ENCODE measurements at places on chromosomes 4 and X.

GRCh38 chr4:153521999-153522801 is 56.0 kb downstream of the TMEM131L start:
- DNase-seq, result no peak

DNA sequence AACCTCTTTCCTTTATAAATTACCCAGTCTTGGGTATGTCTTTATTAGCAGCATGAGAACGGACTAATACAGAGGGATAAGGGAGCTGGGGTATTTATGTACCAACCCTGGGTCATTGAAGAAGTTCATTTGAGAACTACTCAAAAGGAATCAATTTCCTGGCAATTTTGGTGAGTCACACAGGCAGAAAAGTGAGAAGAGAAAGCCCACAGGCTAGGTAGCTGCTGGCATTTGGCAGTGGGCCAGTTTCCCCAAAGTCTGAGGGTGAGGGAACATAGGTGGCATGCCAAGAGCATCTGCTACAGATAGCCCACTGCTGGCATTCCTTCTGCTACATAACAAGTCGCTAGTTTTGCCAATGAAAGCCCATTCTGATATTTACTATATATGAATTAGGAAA is 411.2 kb downstream of the MID1IP1 start:
- DNase-seq, result no peak

GRCh38 chr4:103092245-103092644 is 7.4 kb downstream of the BDH2 start:
- no peak for DNase-seq

GRCh38 chr4:102593147-102593546 is 92.0 kb downstream of the NFKB1 start:
- DNase-seq, result no peak

- DNase-seq, result no peak
These were observed 165.1 kb downstream of the CFAP299 start for GRCh38 chr4:80500613-80501012.

- no peak for DNase-seq
These were observed 184.1 kb upstream of the HHIP start for GRCh38 chr4:144461906-144462305.

GRCh38 chr4:25307596-25307995 is 5.0 kb upstream of the ZCCHC4 start:
- no peak for DNase-seq

GRCh38 chr4:164408831-164409230 is 345.1 kb upstream of the SMIM31 start:
- DNase-seq, result no peak

- DNase-seq, result no peak
These were observed 431.8 kb downstream of the KCTD8 start for GRCh38 chr4:44016570-44017421.

DNA sequence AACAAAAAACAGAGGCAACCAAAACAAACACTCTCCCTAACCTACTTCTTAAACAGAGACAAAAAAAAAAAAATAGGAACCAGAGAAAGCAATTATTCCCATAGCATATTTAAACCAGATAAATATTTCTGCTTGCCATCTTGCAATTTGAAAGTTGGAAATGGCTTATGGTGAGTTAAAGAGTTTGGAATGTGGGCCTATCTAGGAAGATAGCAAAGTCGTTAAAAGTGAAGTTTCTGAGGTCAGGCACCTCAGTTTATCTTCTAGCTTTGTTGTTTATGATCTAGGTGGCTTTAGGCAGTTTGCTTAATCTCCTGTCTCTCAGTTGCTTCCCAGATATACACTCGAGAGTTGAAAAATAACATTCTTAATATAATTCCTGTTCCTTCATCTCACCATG is 284.2 kb downstream of the KCNIP4 start:
- no peak for DNase-seq

GRCh38 chr4:5256421-5256820 is 205.1 kb downstream of the STK32B start:
- no peak for DNase-seq

GRCh38 chr4:71334465-71334882 is 4.3 kb upstream of the SLC4A4 start:
- no peak for DNase-seq

DNA sequence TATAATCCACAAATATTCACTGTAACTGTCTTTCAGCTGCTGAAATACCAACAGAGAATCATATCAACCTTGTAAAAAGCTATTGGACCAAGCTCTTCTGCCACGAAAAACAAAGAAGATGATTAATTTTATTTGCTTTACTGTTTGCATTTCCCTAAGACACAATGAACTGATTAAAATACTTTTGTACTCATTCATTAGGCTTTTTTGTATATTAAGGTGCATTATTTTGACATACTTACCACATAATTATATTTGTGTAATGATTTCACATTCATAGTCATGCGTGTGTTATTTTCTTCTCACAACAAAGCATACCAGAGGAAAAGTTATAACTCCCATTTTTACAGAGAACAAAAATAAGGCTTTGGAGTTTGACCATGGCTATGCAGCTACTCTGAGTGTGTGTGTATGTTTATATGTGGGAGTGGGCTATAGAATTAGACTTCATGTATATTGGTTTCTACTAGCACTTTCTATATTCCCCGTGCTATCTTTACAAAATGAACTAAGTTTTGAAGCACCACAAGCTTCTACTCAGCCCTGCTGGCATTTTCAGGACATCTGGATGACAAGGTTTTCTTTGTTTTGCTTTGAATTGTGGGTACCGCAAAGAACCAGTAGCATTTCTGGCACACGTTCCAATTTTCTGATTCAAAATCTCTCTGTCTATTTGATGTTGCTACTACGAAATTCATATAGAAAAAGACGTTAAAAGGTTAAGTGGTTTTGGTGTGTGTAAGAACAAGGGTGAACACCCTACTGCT is 11.0 kb upstream of the FGF5 start:
- DNase-seq, result no peak

- no peak for DNase-seq
These were observed 320.4 kb downstream of the KCNIP4 start for GRCh38 chr4:21628116-21628670.

GRCh38 chr4:107278791-107279483 is 242.8 kb upstream of the DKK2 start:
- no peak for DNase-seq

GRCh38 chr4:189121336-189121735 is 819.3 kb upstream of the FRG1 start:
- no peak for DNase-seq

DNA sequence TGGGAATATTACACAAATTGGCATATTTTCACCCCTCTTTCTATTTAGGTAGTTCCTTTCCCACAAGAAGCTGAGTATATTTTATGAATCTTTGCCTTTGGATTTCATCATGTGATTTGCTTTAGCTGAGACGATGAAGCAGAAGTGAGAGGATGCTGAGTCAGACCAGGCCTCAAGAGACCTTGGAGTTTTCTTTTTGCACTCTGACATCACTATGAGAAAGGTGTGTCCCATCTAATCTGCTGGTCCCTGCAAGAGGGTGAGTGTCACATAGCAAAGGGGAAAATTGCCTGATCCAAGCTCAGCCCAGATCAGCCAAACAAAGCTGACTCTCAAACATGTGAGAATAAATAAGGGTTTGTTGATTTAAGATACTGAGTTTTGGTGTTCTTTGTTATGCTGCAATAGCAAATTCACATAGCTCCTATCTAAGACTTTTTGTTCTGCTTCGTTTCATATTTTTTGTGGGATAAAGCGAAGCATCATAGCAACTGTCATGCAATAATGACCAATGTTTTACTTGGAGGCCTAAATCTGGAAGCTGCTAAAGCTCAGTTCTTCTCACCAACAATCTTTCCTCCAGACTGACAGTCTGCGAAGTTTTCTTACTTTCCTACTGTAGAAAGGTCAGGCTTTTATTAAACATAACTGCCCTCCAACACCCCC is 176.9 kb downstream of the PDHA2 start:
- DNase-seq, result no peak

GRCh38 chr4:85187106-85187505 is 220.6 kb upstream of the WDFY3 start:
- no peak for DNase-seq

DNA sequence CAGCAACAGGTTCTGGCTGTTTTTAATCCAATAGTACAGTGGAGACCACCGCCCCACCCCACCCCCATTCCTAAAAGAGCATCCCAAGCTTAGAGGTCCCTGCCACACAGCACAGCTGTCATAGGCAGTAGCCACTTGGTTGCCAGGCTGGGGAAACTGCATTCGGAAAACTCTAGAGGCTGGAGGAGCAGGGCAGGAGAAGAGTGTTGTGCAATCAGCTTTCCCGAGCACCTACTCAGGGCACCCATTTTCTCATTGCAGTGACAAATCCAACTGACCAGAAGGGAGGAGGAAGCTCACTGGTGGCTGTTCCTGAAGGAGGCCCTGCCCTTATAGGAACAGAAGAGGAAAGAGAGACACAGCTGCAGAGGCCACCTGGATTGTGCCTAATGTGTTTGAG is 1.1 kb downstream of the CXCL1 start:
- DNase-seq, result no peak

DNA sequence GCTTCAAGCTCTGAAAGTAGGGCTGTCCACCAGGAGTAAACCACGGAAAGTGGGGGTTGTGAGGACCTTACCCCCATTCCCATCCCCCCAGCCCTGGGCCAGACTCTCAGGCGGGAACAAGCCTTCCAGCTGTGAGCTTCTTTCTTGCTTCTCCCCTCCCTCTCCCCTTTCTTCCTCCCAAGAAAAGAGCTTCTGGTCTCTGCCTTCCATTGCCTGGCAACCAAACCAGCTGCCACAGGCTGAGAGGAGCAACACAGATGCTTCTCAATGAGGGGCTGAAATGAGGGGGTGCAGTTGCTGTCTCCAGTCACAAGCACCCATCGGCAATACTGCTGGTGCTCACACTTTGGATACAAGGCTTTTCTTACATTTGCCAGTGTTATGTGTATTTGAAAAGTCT is 72.5 kb downstream of the SLC16A2 start:
- no peak for DNase-seq

GRCh38 chrX:106672527-106672926 is 54.0 kb upstream of the RNF128 start:
- DNase-seq, result no peak

- DNase-seq, result no peak
These were observed 145.5 kb upstream of the NAP1L5 start for GRCh38 chr4:88843067-88843685.

- DNase-seq, result no peak
These were observed 15.2 kb upstream of the ZIC3 start for GRCh38 chrX:137550665-137551261.

DNA sequence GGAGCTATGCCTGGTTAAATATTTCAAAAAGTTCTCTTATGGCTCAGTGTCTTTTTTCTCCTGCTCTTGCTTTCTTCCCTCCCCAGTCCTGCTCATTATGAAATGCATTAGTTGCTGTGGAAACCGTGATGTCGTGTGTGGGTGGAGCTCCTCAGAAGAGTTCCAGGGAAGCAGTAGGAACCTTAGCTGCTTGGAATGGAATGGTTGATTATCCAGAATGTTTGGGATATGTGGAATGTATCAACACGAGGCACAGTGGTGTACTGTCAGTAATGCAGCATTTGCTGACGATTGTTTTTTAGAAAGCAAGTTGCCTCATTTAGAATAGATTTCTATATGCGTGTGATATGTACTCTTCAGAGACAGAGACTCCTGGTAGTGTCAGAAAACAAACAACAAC is 333.2 kb downstream of the ARHGAP10 start:
- DNase-seq, result no peak

GRCh38 chr4:37976991-37977470 is 16.8 kb downstream of the PTTG2 start:
- peak; percentile 54 for DNase-seq

DNA sequence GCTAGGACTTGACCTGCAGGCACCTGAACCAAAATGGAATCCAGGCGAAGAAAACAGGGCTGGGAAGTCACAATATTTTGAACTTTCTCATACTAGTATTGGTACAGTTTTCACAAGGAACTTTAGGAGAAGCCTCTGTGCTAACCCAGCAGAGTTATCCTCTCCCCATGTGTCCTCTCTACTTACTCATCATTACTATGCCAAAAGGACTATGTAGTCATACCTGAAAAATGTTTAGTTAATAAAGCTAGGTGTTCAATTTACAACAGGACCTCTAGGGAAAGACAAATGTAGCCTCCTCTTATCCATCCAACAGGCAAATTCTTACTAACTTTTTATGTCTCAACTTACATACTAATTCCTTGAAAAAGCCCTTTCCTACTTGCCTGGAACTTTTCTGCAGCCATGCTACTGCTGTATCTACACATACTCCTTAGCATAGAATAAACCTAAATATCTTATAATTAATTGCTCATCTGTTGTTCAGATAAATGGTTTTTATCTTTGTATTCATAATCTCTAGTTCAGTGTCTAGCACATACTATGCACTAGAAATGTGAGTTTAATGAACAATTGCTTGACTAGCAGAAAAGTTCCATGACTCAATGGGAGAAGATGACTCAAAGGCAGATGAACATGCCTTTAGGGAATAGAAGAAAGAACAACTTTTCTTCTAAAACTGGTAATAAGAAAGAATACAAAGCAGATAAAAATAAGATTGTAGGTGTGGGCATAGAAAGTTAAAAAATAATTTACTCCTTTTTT is 215.5 kb upstream of the VEGFC start:
- no peak for DNase-seq

DNA sequence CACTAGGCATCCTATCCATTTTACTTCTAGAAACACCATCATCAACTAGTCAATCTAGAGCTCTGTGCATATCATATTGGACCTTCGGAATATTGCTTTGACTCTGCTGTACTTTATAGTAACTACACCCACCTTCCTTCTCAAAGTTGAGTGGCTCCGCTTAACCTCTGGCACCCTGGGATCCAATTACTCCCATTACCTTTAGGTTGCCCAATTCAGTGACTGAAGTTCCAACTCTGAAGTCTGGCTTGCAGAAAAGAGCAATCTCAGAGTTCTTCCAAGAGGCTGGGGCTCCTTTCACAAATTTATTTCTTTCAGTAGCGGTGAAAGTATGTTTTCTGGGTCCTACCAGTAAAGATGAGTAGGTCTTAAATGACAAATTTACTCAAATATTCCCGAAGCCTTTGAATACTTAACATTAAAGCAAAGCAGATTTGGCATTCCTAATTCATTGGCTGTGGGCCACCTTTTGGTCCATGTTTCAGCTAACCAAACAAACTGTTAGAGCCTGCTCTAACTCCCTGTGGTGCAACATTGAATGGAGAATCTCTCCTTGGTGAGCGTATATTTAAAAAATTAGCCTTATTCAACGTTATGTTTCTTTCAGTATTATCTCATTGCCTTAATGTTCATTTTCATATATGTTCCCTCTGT is 1215.8 kb downstream of the RAPGEF2 start:
- DNase-seq, result no peak

All from SW480 (cell line).